ENCODE measurements at places on chromosomes 12 and 14.

GRCh38 chr12:42570076-42570475 lies 19.5 kb downstream of the PRICKLE1 start:
- no peak for DNase-seq

- DNase-seq, result no peak
Measured at GRCh38 chr14:25252793-25253192, 202.8 kb upstream of the STXBP6 start.

DNA sequence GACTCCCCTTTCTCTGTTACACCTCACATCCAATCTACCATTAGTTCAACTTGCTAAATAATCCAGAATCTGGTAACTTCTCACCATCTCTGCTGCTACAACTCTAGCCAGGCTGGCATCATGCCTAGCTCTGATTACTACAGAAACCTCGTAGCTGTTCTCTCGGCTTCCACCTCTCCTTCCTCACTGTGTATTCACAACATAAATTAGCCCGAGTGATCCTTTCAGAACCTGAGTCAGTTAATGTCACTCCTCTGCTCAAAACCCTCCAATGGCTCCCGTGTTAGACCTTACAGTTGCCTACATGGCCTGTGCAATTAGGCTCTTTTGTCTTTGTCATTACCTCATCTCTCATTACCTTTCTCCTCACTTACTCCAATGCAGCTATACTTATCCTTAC lies 139.4 kb downstream of the PDE3A start:
- no peak for DNase-seq

GRCh38 chr14:98069712-98070171 lies 1202.3 kb downstream of the BCL11B start:
- DNase-seq, result no peak

- DNase-seq, result no peak
Measured at GRCh38 chr12:117182866-117183265, 7.4 kb downstream of the FBXO21 start.

DNA sequence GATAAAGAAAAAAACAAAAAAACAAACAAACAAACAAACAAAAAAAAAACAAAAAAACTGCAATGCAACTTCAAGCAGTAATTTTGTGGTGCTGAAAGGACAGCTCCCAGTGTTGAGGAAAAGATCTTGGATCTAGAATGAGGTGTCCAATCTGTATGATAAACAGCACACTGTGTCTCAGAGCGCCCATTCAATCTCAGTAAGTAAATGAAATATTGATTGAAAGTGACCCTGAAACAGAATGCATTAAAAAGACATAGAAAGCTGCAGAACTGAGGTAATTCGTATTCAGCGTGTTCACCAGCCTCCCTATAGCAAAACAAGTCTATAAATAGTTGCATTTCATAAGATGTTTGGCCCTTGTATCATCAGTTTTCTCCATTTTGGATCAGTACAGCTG lies 153.0 kb downstream of the NOVA1 start:
- DNase-seq, result no peak

- no peak for DNase-seq
Measured at GRCh38 chr12:94047781-94048567, 100.4 kb upstream of the PLXNC1 start.

- no peak for DNase-seq
Measured at GRCh38 chr12:58803908-58804307, 116.4 kb downstream of the LRIG3 start.

DNA sequence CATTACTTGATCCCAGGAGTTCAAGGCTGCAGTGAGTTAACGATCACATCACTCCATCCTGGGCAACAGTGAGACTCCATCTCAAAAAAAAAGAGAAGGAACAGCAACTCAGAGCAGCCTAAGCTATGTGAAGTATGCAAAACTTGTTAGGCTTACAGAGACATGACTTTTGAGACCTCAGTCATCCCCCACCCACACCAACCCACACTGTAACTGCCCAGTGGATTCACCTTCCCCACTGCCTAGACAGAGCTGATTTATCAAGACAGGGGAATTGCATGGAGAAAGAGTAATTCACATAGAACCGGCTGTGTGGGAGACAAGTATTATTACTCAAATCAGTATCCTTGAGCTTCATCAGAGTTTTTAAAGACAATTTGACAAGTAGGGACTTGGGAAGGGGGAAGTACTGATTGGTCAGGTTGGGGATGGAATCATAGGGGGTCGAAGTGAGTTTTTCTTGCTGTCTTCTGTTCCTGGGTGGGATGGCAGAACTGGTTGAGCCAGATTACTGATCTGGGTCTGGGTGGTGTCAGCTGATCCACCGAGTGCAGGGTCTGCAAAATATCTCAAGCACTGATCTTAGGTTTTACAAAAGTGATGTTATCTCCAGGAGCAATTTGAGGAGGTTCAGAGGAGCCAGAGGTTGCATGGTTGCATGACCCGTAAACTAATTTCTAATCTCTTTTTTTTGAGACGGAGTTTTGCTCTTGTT lies 6.2 kb upstream of the WDR89 start:
- DNase-seq, result no peak

DNA sequence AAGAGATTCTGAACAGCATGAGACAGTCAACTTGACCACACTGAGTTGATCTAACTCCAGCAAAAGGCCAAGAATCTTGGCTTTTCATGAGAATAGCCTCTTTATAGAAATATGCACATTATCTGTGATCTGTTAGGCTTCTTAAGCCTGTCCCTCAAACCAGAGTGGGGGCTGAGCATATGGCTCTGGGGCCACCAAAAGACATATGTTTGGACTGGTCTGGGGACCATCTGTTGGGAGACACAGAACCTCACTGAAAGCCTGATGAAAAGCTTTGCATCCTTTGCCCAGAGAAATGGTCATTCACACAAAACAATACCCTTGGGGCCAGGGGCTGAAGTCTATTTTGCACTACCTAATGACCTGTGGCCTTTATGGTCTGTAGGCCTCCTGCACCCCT lies 165.3 kb upstream of the PRMT8 start:
- no peak for DNase-seq

GRCh38 chr12:111192647-111193046 lies 176.2 kb downstream of the PHETA1 start:
- DNase-seq, result no peak

DNA sequence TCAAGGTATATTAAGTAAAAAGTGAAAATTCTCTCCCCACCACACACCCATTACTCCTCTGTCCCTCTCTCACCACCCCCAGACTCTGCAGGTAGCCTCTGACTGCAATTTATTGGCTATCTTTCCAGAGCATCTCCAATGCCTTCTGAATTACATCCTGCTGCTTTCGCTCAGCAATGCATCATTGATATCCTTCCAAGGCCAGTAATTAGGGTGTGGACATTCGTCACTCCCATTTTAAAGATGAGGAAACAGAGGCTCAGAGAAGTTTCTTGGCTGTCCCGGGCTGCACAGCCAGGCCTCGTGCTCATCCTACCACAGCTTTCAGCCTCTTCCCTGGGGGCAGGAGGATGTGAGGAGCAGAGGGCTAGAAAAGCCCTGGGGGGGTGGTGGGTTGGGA lies 23.6 kb upstream of the PGF start:
- DNase-seq, result no peak

- DNase-seq, result no peak
Measured at GRCh38 chr12:124131659-124132058, 158.6 kb downstream of the ZNF664 start.

DNA sequence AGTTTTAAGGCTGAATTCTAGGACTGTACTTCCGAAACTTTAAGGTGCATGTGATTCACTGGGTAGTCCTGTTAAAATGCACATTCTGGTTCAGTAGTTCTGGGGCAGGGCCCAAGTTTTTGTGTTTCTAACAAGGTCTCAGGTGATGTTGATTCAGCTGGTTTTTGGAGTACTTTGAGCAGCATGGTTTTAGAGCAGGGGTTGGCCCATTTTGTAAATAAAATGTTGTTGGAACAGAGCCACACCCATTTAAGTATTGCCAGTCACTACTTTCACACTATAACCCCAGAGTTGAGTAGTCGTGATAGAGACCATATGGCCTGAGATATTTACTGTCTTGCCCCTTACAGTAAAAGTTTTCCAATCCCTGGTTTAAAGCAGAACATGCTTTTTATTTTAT lies 111.3 kb downstream of the SYNE2 start:
- DNase-seq, result no peak

GRCh38 chr12:78359520-78359919 lies 505.1 kb upstream of the SYT1 start:
- DNase-seq, result no peak

DNA sequence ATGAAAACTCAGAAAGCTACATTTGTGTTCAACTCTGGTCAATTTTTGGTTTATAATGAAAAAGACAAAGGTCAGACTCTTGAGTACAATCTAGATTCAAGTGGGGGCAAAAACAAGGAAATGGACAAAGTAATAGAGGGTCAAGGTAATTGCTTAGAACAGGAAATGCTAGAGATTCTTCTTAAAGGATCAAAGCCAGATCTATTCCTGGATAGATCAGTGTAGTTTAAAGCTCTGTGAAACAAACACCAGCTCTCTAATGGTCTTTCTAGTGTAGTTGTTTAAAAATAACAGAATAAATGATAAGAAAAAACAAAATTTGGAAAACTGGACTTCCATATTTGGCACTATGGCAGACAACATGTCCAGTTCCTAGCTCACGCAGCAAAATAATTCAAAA lies 70.7 kb upstream of the SLC8A3 start:
- no peak for DNase-seq

DNA sequence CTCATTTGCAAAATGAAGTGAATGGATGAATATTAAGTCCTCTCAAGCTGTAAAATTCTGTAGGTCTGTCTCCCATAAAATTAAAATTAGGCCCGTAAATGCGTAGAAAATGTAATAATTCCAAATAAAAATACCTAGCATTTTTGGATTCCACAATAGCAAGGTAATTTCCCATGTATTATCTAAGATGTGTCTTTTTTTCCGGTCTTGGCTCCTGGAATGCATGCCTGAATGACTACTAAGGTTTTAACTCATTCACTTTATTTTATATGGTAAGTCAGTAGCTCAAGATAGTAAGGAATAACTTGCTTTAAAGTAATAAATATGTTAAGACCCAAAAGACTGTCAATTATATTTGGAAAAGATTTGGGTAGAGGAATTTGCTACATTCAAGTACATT lies 11.1 kb downstream of the TXNRD1 start:
- DNase-seq, result no peak

GRCh38 chr12:53328043-53328435 lies 6.6 kb upstream of the AAAS start:
- DNase-seq, result no peak

- DNase-seq, result no peak
Measured at GRCh38 chr12:9327320-9327719, 119.1 kb upstream of the PZP start.

- no peak for DNase-seq
Measured at GRCh38 chr12:40820794-40821484, 128.7 kb downstream of the CNTN1 start.

- peak; percentile 75 for DNase-seq
Measured at GRCh38 chr12:26473291-26473690, 277.9 kb downstream of the SSPN start.

GRCh38 chr14:60506985-60507829 lies 1.7 kb upstream of the SIX6 start:
- DNase-seq, result no peak

DNA sequence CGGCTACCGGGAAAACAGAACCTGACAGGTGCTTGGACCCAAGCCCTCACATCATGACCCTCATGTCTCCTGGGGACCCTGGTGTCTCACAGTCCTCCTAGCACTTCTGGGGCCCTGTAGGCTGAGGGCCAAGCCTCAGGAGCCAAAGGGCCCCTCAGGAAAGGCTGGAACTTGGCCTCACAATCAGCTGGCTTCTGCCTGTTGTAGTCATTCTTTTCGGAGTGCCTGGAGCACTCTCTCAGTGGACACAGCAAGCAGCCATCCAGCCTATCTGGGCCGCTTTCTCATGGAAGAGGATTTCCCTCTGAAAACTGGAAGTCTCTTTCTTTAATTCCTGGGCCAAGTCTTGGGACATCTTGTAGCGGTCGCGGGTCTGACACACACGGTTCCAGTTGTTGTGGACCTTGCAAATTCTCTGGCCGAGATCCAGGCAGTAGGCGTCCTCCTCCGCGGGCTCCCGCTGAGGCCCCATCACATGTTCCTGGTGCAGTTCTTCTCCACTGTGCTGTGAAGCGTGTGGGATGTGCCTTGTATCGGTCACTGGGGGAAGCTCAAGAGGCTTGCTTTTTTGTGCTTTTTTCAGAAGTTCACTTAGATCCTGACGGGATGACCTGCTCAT lies 169.3 kb downstream of the EMP1 start:
- no peak for DNase-seq

Data from SIG-M5 (cell line).